ENCODE measurements at places on chromosomes 7 and 10. TPM values are rescaled to one million over a fixed set of nuclear protein-coding genes. Genes with fewer than 3 reads are reported as not detected.
A peak's percentile ranks its signal among the peaks of the same experiment; 100 is the strongest.

OR2A12 gene
- polyA plus RNA-seq: 0.11 TPM

CYP3A7 gene
- 311 TPM for polyA plus RNA-seq

GRM3 gene
- polyA plus RNA-seq: 0.13 TPM

CACUL1 gene
- polyA plus RNA-seq: 44.3 TPM

CHCHD2 gene
- polyA plus RNA-seq: 189 TPM

DNA sequence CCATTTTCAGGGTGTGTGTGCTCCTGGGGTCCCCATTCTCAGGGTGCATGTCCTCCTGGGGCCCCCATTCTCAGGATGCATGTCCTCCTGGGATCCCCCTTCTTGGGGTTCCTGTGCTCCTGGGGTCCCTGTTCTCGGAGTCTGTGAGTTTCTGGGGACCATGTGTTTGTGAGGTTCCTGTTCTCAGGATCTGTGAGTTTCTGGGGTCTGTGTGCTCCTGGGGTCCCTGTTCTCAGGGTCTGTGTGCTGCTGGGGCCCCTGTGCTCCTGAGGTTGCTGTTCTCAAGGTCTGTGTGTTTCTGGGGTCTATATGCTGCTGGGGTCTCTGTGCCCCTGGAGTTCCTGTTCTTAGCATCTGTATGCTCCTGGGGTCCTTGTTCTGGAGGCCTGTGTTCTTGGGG, 425.5 kb downstream of the GLRX3 start:
- H3K36me3 ChIP-seq: no peaks in the 10 kb centered on the region
- no peaks in the 10 kb centered on the region for H3K4me1 ChIP-seq
- no peak overlapping the region for H3K4me3 ChIP-seq
- H3K27me3 ChIP-seq: no peaks in the 10 kb centered on the region
- DNase-seq: no peak

GRCh38 chr10:23608926-23609325, 170.1 kb downstream of the OTUD1 start:
- no peak for DNase-seq
- no peaks in the 10 kb centered on the region for H3K27me3 ChIP-seq
- H3K27ac ChIP-seq: no peak overlapping the region
- H3K36me3 ChIP-seq: no peaks in the 10 kb centered on the region
- H3K4me1 ChIP-seq: no peaks in the 10 kb centered on the region

DNA sequence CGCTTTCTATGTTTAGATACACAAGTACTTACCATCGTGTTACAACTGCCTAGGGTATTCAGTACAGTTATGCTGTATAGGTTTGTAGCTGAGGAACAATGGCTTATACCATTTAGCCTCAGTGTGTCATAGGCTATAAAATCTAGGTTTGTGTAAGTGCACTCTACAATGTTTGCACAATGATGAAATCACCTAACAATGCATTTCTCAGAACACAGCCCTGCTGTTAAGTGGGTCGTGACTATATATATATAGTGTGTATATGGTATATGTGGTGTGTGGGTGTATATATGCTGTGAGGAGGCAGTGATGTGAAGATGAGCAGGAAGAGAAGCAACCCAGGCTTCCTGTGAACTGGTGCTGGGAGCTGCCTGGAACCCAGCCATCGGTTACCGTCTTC, 65.6 kb upstream of the MKI67 start:
- H3K4me1 ChIP-seq: no peaks in the 10 kb centered on the region
- no peaks in the 10 kb centered on the region for H3K36me3 ChIP-seq
- H3K4me3 ChIP-seq: no peak overlapping the region
- H3K27ac ChIP-seq: no peak overlapping the region
- DNase-seq: no peak

DNA sequence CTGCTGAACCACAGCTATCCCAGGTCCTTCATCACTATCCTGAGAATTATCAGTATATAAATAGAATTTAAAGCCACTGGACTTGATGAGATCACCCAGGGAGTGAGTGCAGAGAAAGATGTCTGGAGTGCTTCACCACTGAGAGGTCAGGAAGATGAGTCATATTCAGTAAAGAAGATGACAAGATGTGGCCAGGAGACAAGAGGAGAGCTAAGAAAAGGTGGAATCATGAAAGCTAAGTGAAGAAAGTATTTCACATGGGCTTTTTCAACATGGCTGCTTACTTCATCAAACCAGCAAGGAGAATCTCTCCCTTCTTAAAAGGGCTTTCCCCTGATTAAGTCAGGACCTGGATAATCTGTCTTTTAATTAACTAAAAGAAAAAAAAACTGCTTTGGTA, 9.1 kb upstream of the PRKAR2B start:
- no peak overlapping the region for H3K27ac ChIP-seq
- no peak overlapping the region for H3K4me3 ChIP-seq
- H3K36me3 ChIP-seq: no peaks in the 10 kb centered on the region
- no peaks in the 10 kb centered on the region for H3K4me1 ChIP-seq
- no peaks in the 10 kb centered on the region for H3K27me3 ChIP-seq

DNA sequence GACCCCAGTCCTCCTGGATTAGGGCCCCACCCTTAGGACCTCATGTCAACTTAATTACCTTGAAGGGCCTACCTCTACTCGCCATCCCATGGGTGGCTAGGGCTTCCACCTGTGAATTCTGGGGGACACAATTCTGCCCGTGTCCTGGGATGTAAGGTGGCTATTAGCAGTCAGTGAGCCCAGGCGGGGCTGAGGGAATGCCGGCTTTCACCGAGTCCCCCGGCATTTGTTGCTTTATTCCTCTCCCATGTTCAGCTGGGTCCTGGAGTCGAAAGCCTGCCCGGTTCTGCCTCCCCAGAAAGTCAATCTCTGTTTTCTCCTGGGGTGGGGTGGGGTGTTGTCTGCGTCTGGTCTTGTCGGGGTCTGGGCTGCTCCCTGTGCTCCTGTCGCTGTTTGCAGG, 125.6 kb downstream of the GLRX3 start:
- H3K4me3 ChIP-seq: no peak overlapping the region
- no peaks in the 10 kb centered on the region for H3K36me3 ChIP-seq
- H3K4me1 ChIP-seq: no peaks in the 10 kb centered on the region
- no peak overlapping the region for H3K27ac ChIP-seq
- no peaks in the 10 kb centered on the region for H3K27me3 ChIP-seq
- DNase-seq: no peak

DNA sequence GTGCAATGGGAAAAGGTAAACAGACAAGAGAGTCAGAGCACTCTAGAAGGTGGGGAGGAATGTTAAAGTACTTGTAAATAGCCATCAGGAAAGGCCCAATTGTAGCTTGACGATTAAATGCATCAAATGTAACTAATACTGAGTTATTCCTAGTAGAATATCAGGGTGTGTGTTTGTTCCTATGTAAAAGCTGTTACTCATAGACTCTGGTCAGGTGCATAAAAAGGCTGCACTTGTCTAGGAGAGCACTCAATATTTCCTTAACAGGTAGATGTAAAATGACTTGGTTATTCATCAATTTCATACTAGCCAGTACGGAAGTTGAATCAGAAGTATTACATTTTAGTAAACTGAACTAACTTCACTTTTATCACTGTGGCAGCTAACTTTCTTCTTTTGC, 179.7 kb upstream of the AGR3 start:
- H3K27me3 ChIP-seq: no peaks in the 10 kb centered on the region
- H3K27ac ChIP-seq: no peak overlapping the region
- no peaks in the 10 kb centered on the region for H3K4me1 ChIP-seq
- no peaks in the 10 kb centered on the region for H3K36me3 ChIP-seq

DNA sequence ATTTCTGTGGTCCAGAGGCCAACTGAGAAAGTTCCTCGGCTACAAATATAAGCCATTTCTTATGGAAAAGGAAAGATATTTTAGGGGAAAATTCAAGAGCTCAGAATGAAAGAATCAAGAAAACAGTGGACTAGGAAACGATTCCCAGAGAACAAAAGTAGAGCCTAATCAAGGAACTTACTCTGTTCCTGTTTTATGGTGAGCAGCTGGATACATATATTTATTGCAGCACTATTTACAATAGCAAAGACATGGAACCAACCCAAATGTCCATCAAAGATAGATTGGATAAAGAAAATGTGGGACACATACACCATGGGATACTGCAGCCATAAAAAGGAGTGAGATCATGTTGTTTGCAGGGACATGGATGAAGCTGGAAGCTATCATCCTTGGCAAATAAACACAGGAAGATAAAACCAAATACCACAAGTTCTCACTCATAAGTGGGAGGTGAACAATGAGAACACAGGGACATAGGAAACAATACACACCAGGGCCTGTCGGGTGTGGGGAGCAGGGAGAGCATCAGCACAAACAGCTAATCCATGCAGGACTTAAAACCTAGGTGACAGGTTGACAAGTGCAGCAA, 298.7 kb downstream of the THSD7A start:
- no peak overlapping the region for H3K4me3 ChIP-seq
- no peak for DNase-seq
- no peaks in the 10 kb centered on the region for H3K27me3 ChIP-seq
- no peak overlapping the region for H3K27ac ChIP-seq

DNA sequence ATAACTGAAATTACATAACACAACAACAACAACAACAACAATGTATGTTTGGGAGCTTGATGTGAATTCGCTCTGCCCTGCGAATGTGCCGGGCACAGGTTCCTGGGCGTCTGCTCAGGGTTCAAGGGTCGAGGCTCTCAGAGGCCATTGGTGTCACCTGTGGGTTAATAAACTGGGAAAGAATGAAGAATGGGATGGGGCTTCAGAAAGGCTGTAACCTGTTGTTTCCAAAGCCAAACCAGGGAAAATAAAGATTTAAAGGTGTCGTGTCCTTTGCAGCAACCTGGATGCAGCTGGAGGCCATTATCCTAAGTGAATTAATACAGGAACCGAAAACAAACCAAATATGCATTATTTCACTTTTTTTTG, 17.3 kb upstream of the KLRG2 start:
- no peak overlapping the region for H3K4me3 ChIP-seq
- no peaks in the 10 kb centered on the region for H3K36me3 ChIP-seq
- no peak overlapping the region for H3K27ac ChIP-seq
- peaks cover 13% of the 10 kb centered on the region for H3K27me3 ChIP-seq
- no peak for DNase-seq

DNA sequence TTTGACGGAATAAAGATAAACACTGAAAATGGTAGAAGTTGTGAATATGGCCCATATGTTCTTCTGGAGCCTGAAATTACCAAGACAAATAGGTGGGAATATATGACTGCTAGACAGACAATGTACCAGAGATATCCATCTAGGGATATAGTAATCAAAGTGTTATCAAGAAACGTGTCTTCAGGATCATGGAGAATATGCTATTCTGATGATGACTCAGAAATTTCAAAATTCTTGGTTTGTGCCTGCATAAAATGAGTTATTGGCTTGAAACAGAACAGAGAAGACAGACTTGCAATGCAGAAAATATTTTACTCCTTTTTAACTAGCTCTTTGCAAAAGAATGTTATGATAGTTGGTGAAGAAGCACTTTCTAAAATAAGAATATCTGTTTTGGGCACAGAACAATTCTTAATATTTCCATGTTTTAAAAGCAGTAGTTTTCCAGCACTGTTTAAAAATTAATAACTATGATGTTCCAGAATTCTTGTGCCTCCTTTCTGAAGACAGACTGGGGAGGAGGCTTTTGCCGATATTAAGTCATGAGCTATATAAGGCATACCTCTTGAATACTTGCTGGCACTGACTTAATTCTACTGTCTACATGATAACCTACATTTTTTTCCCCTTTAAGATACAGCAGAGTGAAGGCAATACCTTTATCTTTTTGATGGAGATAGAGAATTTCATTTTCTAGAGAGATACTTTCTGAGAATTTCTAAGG, 34.4 kb upstream of the CABCOCO1 start:
- DNase-seq: no peak
- peak overlapping the region; percentile 67 for H3K27ac ChIP-seq
- no peak overlapping the region for H3K4me3 ChIP-seq
- no peaks in the 10 kb centered on the region for H3K27me3 ChIP-seq
- no peaks in the 10 kb centered on the region for H3K36me3 ChIP-seq
- H3K4me1 ChIP-seq: peaks cover 5% of the 10 kb centered on the region

GRCh38 chr10:31830887-31831286, 97.7 kb downstream of the ARHGAP12 start:
- DNase-seq: no peak
- no peak overlapping the region for H3K4me3 ChIP-seq
- H3K27me3 ChIP-seq: no peaks in the 10 kb centered on the region
- H3K4me1 ChIP-seq: no peaks in the 10 kb centered on the region
- H3K36me3 ChIP-seq: no peaks in the 10 kb centered on the region

GRCh38 chr10:130377986-130378540, 241.9 kb downstream of the GLRX3 start:
- no peaks in the 10 kb centered on the region for H3K27me3 ChIP-seq
- no peak overlapping the region for H3K4me3 ChIP-seq
- H3K27ac ChIP-seq: no peak overlapping the region
- no peaks in the 10 kb centered on the region for H3K36me3 ChIP-seq
- H3K4me1 ChIP-seq: no peaks in the 10 kb centered on the region

GRCh38 chr10:3570855-3571266, 214.1 kb downstream of the KLF6 start:
- DNase-seq: no peak
- H3K27ac ChIP-seq: no peak overlapping the region
- H3K4me3 ChIP-seq: no peak overlapping the region

DNA sequence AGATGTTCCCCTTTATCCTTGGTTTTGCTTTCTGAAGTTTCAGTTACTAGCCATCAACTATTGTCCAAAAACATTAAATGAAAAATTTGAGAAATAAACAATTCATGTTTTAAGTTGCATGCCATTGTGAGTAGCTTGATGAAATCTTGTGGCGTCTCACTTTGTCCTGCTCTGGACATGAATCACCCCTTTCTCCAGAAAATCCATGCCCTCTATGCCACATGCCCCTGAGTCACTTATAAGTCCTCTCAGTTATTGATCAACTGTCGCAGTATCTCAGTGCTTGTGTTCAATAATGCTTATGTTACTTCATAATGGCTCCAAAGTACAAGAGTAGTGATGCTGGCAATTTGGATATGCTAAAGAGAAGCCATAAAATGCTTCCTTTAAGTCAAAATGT, 208.0 kb upstream of the FERD3L start:
- H3K4me3 ChIP-seq: no peak overlapping the region
- no peaks in the 10 kb centered on the region for H3K27me3 ChIP-seq
- H3K36me3 ChIP-seq: no peaks in the 10 kb centered on the region
- H3K27ac ChIP-seq: no peak overlapping the region
- no peak for DNase-seq

DNA sequence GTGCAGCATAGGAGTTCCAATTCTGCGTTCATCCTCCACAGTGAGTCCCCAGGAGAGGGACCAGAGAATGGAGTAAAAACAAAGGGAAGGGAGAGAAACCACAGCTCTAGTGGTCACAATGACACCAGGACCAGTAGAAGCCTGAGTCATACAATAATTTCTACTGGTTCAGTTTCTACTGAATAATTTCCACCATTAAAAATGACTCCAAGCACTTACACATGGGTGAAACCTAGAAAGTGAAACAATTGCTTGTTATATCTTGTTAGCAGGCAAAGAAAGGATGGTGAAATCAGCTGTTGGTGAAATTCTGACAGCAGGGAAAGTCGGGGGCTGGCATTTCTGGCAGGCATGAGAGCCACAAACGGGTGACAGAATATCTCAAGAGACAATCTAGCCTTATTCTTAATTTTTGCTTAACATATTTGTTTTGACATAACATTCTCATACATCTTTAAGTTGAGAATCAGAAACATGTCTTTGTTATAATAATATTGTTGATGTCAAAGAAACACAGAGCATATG, 1065.8 kb upstream of the C7orf33 start:
- H3K27me3 ChIP-seq: no peaks in the 10 kb centered on the region
- H3K4me1 ChIP-seq: no peaks in the 10 kb centered on the region
- no peak overlapping the region for H3K27ac ChIP-seq

GRCh38 chr7:28592861-28593260, 180.5 kb downstream of the CREB5 start:
- peaks cover 8% of the 10 kb centered on the region for H3K4me1 ChIP-seq
- DNase-seq: no peak
- H3K27me3 ChIP-seq: no peaks in the 10 kb centered on the region

Measured in hepatocyte (in vitro differentiated cells).